ENCODE measurements at places on chromosomes 2 and 18.

DNA sequence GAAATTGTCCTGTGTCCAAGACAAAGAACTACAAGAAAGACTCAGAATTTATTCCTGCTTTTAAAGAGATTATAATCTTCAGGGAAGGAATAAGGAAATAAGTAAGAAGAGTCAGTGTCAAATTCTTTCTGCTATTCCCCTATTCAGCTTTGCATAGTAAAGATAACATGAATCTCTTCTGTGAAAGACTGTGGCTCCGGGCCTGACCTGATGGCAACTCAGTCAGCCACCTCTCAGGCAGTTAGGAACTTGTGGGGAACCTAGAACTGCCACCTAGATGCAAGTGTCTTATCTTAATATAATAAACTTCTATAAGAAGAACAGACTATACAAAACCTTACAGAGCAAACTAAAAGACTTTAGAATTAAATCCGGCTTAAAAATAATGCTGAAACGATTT, 382.0 kb downstream of the RAD51AP2 start:
- DNase-seq, result no peak

DNA sequence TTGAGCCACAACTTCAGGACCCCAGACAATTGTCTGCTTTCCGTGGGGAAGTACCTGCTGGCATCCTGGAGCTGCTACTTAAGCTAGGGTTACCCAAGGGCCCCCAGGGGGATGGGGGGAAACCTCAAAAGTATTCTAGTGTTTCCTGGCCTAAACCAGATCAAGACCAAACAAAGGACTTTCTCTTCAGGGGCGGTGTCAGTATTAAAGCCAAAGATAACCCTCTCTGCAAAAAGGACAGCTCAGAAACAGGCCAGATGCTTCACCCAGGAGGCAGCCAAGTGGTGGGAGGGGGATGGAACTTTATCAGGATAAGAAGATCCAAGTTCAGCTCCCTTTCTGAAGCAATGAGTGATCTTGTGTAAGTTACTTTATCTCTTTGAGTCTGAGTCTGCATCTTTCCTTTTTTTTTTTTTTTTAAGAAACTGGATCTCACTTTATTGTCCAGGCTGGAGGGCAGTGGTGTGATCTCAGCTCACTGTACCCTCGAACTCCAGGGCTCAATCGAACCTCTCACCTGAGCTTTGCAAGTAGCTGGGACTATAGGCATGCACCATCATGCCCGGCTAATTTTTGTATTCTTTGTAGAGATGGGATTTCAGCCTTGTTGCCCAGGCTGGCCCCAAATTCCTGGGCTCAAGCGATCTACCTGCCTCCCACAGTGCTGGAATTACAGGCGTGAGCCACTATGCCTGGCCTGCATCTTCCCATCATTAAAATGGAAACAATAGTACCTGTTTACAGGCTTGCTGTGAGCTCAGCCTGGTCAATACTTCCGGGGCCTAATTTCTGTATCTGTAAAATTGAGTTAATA, 151.8 kb upstream of the PTPRM start:
- no peak for DNase-seq

DNA sequence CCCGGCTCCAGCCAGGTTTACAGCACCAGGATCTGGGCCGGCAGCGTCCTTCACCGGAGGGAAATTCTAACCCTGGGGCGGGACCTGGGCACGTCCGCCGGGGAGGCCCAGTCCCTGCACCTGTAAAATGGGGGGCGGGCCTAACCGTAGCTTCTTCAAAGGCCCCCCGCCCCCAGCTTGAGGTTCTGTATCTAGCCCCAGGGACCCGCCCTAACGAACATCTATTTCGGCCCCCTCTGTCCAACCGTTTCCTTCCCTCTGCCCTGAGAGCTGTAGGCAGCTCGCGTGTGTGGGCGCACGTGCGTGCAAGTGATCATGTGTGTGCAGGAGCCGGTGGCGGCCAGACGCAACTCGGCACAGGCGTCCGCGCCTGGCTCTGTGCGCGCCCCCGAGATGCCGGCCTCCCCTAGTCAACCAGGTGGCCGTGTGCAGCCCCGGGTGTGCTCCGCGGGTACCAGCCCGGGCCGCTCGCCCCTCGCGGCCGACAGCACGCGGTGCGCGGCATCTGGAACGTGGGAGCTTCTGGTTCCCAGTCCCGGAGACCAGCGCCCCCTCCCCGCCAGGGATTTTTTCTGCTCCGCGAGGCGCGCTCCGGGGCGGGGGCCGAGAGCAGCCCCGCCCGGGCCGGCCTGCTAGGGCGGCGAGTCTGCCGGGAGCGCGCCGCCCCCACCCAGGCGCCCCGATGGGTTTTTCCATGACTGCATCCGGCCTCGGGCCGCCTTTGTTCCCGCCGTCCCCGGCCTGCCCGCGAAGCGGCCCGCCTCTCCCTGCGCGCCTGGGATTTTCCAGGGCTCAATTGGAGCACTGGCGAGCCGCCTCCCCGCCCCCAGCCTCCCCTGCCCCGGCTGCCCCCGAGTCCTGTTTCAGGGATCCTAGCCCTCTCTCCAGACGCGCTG, 21.2 kb downstream of the TEX44 start:
- DNase-seq, result peak; percentile 42

- peak; percentile 98 for DNase-seq
Observed at GRCh38 chr2:39696101-39696553, 30.4 kb downstream of the TMEM178A start.
